ENCODE measurements at places on chromosomes 12 and 14.

- no peak for DNase-seq
Measured at GRCh38 chr14:68020999-68021663, 201.6 kb downstream of the RAD51B start.

- DNase-seq, result peak; percentile 3
Measured at GRCh38 chr12:44000309-44000952, 164.6 kb downstream of the TMEM117 start.

GRCh38 chr14:71143381-71144290, 236.4 kb downstream of the PCNX1 start:
- peak; percentile 44 for DNase-seq

- no peak for DNase-seq
Measured at GRCh38 chr14:68418174-68419118, 374.4 kb downstream of the ZFP36L1 start.

- DNase-seq, result no peak
Measured at GRCh38 chr12:92604786-92605185, 98.0 kb upstream of the PLEKHG7 start.
